Cerebellar cortex (tissue), 1 donor: ENCODE measurements at places on chromosomes 13 and 19.

- DNase-seq: peak; percentile 64
Measured at GRCh38 chr19:45059258-45059965, 16.9 kb downstream of the ZNF296 start.

GRCh38 chr19:5332501-5332900 is 8.1 kb downstream of the PTPRS start:
- DNase-seq: no peak

DNA sequence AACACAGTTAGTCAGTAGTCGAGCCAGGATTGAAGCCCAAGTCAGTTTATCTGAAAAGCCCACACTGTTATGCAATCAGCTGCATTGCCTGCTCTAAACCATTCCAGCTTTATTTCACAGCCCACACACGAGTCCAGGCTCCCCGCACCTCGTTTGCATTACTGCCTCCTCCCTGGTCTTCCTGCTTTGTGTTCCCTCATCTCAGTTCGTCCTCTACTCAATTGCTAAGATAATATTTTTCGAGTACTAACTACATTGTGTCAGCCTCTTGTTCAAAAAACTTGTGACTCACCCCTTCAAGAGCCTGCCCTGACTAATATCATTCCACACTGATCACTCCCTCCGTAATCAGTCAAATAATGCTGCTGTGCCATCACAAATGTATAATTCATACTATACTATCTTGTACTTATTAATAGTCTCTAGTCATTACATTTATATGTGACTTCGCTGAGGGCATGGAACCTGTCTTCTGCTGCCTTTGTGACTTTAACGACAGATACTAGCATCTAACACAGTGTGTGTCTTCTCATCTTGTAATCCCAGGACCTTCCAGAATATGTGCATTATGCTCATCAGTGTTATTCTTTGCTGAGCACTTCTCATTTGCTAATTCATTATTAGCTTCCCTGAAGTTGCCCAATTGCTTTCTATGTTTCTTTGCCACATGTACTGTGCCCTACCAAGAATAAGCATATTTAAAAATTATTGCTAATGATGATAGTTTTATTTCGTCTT is 26.2 kb upstream of the WDFY2 start:
- DNase-seq: no peak

- no peak for DNase-seq
Measured at GRCh38 chr19:38385804-38386257, 2.0 kb downstream of the GGN start.

DNA sequence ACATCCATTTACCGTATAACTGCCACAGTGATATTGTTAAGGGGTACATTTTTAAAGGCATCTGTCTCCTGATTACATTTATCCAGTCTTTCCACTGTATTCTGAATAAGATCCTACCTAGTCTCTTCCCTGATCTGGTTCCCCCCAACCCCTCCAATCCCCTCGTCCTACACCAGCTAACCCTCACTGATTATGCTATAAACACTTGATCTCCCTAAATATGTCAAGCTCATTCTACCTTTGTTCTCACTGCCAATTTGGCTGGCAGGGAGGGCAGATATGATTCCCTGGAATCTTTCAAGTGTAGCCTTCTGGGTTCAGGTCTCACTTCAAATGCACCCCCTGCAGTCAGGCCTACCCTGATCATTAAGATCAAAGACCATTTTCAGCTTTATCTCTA is 1379.8 kb upstream of the MIR17HG start:
- no peak for DNase-seq

DNA sequence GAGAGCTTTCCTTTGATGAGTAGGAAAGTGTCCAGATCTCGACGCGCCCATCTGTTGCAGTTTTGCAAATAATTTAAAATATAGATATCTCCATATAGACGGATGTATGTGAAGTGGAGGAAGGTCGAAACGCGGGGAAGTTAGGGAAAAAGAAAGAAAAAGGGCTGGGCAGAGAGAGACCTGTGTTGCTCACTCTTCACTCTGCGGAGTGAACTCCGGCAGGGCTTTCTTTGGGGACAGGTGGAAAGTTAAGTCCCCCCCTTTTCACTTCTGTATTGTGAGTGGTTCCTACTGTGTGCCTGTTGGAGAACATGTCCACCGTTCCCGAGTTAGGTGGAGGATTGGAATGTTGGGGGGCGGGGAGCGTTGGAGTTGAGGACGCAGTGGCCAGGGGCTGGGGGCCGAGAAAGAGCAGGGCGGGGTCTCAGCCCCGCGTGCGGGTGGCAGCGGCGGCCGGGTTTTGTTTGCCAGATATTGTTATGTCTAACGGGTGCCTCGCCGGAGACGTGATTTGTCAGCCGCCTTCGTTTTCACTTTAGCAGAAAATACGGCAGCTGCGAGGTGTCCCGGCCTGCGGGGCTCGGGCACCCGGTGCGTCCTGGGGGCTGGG is 145.1 kb upstream of the ZNF536 start:
- DNase-seq: peak; percentile 40

DNA sequence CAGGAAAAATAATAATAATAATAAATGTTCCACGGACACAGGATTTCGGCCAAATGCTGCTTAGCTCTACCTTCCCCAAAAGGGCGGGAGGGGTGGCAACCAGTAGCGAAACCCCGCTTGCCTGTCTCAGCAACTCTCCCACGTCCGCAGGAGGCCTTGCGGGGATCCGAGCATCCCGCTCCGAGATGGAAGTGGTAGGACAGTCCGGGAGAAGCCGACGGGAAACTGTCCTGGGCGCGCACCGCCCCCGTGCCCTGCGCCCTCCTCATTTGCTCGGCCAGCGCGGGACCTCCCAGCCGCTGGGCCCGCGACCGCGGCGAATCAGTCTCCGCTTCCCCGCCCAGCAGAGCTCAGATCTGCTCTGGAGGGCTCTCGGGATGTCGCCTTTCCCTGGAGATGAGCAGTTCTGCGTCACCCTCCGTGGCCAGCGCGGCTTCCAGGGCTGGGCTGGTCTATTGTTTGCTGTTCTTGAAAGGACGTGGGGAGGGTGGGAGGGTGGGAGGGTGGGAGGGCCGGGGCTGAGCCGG is 48.9 kb upstream of the PABPC3 start:
- DNase-seq: no peak

GRCh38 chr13:99996381-99996973 is 14.9 kb downstream of the ZIC2 start:
- DNase-seq: peak; percentile 86

DNA sequence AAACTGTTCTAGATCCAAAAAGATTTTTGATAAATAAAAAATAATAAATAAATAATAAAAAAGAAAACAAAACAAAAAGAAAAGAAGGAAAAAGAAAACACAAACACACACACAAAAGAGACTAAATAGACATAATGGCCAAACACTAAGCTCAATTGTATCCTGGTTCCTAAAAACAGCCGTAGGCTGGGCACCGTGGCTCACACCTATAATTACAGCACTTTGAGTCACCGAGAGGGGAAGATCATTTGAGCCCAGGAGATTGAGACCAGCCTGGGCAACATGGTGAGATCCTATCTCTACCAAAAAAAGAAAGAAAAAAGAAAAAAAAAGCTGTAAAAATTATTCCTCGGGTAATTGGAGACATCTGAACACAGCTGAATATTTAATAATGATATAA is 8.9 kb downstream of the ETHE1 start:
- DNase-seq: no peak

- no peak for DNase-seq
Measured at GRCh38 chr19:17626456-17627015, 61.6 kb downstream of the UNC13A start.

- no peak for DNase-seq
Measured at GRCh38 chr13:52984881-52985363, 43.7 kb upstream of the OLFM4 start.

DNA sequence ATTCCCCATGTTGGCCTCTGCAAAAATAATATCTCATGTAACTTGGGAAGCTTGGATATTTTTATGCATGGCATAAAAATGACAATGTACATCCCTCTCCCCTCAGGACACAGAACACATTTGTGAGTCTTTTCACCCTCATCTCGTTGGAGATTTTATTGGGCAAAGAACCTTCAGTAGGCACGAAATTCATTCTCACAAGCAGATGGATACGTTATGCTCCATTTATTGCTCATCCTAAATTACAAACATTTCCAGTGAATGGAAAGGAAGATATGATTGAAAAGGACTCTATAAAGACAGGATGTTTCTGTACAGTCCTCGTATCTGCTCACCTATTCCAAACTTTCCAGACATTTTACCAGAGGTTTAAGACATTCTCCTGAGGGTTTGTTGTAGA is 1175.8 kb downstream of the UQCRFS1 start:
- peak; percentile 57 for DNase-seq

GRCh38 chr19:9891609-9892373 is 44.5 kb downstream of the OLFM2 start:
- DNase-seq: no peak

DNA sequence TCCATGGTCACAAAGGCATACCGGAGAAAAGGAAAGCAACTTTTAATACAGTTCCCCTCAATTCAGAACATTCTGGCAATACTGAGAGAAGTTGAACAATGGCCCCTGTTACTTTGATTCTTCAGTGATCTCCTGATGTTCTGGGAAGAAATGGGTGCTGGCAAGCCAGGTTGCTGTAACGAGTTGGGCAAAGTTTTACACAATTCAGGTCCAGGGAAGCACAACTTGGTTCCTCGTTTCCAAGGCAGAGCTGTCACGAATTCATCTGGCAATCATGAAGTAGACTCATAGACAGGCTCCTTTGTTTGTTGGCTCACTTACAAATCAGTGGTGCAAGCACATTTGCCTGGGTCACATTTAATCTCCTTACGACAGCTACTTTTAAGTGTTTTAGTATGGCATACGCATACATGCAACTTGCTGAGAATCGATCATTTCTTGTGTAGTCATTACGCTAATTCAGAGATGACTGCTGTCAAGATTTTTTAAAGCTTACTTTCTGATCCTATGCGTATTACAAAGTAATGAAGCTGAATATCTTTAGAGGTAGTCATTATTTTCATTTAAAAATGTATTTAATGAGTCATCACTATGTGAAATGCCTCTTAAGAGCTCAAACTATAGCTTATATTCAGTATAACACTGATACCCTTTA is 174.7 kb downstream of the GPC5 start:
- no peak for DNase-seq

GRCh38 chr19:41098762-41099161 is 10.5 kb downstream of the CYP2A13 start:
- DNase-seq: no peak

- DNase-seq: no peak
Measured at GRCh38 chr19:5593343-5594255, 25.8 kb upstream of the TINCR start.

DNA sequence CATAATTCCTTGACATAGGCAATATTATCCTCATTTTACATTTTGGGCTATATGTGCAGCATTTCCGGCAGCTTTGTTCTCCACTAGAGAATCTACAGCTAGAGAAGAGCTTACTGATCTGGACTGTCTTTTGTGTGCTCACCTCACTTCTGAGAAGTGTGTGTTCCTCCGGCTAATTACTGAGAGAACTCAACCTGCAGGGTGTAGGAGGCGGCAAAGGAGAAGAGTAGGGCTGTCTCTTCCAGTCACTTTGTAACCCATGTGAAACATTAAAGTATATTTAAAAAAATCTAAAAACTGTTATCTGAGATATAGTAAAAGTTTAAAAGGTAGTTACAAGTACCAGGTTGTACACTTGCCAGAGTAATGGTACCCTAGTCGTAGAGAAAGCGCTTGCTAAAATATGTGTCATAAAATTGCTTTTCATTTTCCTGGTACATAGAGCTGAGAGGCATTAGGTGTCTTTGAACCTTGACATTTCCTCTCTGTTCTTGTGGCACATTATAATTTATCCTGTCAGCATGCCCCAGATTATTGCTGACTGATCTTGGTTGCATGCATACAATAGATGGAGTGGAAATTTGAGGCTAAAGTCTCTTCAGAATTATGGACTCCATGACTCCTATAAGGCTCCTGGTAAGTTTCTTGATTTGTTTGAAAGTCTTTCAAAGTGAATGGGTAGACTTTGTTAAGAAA is 381.9 kb downstream of the LMO7 start:
- no peak for DNase-seq

- DNase-seq: no peak
Measured at GRCh38 chr13:114112826-114113322, 19.5 kb downstream of the RASA3 start.

DNA sequence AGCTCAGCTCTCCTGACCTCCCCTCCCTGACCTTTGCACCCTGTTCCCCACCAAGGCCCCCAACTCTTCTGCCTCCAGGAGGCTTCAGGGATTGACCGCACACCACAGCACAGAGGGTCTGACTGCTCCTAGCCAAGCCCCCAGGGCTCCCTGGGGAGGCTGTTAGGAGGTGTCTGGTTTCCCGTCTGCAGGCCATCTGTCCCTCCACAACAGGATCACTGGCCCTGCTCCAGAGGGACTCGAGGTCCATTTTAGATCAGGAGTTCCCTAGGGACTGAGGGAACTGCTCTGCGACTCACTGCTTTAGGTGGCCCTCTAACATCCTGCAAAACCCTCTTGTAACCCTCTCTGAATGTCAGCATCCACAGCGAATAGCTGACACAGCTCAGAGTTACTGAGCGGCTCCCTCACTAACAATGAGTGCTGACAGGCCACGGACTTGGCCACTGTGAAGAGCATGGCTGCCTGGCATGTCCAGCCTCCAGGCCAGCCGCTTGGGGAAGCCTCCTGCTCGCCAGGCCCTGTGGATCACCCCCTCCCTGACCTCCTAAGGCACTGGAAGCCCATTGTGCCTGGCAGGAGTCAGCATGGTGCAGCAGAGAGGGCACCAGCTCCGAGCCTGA is 17.7 kb downstream of the GRIK5 start:
- peak; percentile 50 for DNase-seq

DNA sequence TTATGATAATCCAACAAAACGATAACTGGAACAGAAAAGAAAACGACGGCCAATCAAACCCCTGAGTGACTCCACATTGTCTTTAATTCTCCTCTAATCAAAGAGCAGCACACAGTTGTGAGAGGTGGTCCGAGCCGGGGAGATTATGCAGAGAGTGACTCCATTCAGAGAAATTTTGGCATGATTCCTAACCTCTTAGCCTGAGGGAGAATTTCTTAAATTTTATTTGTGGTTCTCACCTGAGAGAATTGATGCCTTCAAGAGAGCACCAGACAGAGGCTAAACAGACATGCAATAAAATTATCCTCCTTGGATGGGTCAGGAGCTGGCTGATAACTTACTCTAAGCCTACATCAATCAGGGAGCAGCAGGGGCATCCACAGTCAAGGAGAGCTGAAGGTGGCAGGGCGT is 310.0 kb upstream of the KLF12 start:
- no peak for DNase-seq

GRCh38 chr13:25291691-25292090 is 4.4 kb upstream of the MTMR6 start:
- DNase-seq: no peak

GRCh38 chr13:35703061-35703460 is 226.6 kb upstream of the MAB21L1 start:
- DNase-seq: no peak
